ENCODE measurements at places on chromosomes 11 and 22.

- DNase-seq = no peak
These were observed 342.7 kb downstream of the AASDHPPT start for GRCh38 chr11:106420048-106420665.

GRCh38 chr11:104584823-104585222, 313.4 kb downstream of the CASP12 start:
- DNase-seq = no peak

DNA sequence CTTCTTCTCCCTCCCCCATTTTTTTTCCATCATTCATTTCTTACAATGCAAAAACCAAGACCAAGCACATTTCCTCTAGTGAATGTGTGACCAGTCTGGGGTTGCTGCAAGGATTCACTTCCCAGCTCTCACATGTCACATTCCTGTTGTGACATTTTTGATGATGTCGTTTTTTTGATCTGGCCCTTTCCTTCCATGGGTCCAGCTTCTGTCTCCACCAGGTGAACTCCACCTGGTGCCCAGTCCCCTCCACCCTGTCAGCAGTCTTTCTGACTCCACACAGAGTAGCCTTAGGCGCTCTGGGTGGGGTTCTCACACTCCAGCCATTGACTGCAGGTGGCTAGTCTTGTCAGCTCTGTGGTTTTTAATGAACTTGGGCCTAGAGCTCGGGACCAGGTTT, 15.6 kb downstream of the PANX1 start:
- DNase-seq = no peak

DNA sequence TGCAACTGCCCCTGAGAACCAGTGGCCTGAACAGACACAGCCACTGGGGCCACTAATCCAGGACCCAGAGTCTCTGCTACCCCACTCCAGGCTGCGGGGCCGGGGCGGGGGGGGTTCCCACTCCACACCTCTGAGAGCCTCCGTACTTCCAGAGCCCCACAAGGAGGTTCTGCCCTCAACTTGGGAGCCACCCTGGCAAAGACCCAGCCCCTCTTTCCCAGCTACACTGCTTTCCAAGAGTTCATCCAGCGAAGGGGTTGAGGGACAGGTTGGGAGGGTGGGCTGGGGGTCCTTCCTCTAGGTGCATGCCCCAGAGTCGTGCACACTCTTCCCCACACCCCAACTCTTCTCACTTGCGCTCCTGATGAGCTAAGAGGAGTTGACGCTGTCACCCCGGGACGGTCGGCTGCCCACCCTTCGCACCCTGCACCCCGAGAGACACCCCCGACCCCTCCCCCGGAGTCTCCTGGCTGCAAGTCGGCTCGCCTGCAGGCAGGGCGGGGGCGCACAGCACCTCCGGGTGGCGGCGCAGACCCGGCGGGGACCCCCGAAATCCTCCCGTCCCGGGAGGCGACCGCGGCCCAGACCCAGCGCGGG, 531 bp downstream of the RAB3IL1 start:
- DNase-seq = no peak

DNA sequence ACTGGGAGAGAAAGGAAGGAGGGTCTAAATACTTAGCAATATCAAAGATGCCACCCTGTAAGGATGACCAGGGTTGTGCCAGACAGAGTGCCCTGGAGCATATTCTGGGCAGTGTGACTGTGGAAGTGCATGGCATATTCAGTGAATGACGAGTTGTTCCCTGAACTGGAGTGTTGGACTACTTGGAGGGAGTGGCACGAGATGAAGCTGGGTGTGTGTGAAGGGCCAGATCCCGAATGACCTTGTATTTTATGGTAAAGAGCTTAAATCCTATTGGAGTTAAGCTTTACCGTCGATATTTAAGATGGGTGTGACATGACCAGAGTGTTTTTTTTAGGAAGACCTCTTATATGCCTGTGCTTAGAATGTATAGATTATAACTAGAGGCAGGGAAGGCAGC, 48.8 kb downstream of the STIM1 start:
- DNase-seq = no peak
